Thyroid gland (tissue), 4 donors: ENCODE measurements at places on chromosomes 6 and 20. TPM values are rescaled to one million over a fixed set of nuclear protein-coding genes. Genes with fewer than 3 reads are reported as not detected.

DNA sequence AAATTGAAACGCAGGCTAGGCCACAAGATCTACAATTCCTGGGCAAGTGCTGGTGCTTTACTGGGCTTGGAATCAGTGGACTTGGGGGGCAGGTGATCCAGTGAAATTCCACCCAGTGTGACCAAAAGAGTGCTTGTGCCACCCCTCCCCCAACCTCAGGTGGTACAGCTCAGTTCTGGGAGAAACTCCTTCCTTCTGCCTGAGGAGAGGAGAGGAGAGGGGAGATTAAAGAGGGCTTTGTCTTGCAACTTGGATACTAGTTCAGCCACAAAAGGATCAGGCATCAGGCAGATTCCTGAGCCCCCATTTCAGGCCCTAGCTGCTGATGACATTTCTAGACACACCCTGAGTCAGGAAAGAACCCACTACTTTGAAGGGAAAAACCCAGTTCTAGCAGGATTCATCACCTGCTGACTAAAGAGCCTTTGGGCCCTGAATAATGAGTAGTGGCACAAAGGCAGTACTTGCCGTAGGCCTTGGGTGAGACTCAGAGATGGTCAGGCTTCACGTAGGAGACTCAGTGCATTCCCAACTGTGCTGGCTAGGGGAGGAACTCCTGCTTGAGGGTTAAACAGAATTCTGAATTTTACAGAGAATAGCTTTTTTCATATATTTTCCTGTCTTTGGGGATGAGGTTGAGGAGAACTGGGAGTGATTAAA, 446.7 kb downstream of the BMP2 start:
- H3K36me3 ChIP-seq, result no peaks in the 10 kb centered on the region
- no peak overlapping the region for H3K27ac ChIP-seq
- no peaks in the 10 kb centered on the region for H3K4me1 ChIP-seq
- H3K4me3 ChIP-seq, result no peak overlapping the region
- no peaks in the 10 kb centered on the region for H3K27me3 ChIP-seq
- DNase-seq, result no peak

DNA sequence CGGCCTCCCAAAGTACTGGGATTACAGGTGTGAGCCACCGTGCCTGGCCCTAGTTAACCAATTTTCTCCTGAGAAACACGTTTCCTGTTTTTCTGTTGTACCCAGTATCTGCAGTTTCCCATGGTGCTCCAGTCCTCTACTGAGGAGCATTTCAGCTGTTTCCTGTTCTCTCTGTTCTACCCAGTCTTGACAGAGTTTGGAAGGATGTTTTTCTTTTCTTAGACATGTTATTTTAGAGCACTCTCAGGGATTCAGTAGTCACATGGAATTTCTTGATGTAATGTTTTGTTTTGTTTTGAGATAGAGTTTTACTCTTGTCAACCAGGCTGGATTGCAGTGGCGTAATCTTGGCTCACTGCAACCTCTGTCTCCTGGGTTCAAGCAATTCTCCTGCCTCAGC, 129.8 kb upstream of the TIAM2 start:
- peak; percentile 50 for DNase-seq
- H3K4me3 ChIP-seq, result no peak overlapping the region
- no peaks in the 10 kb centered on the region for H3K36me3 ChIP-seq
- peaks cover 28% of the 10 kb centered on the region for H3K4me1 ChIP-seq
- H3K27ac ChIP-seq, result peak overlapping the region; percentile 84
- H3K27me3 ChIP-seq, result no peaks in the 10 kb centered on the region

GRCh38 chr6:118467181-118467580, 80.9 kb upstream of the PLN start:
- H3K36me3 ChIP-seq, result no peaks in the 10 kb centered on the region
- H3K4me1 ChIP-seq, result no peaks in the 10 kb centered on the region
- H3K4me3 ChIP-seq, result no peak overlapping the region
- no peak for DNase-seq

PNLDC1 gene
- total RNA-seq, result not detected

- H3K36me3 ChIP-seq, result no peaks in the 10 kb centered on the region
- H3K4me3 ChIP-seq, result no peak overlapping the region
- DNase-seq, result no peak
- H3K27ac ChIP-seq, result no peak overlapping the region
Measured at GRCh38 chr20:38873050-38873581, 53.1 kb upstream of the FAM83D start.

STMND1 gene
- not detected for total RNA-seq

- no peak overlapping the region for H3K27ac ChIP-seq
Measured at GRCh38 chr6:124683507-124683906, 278.7 kb upstream of the RNF217 start.
